ENCODE measurements at places on chromosomes 2 and 18. TPM values are rescaled to one million over a fixed set of nuclear protein-coding genes. Genes with fewer than 3 reads are reported as not detected.

Gene RASGRP3
- 36.6 TPM for total RNA-seq

Gene HOXD11
- total RNA-seq = not detected

Gene CFAP53
- 5.3 TPM for total RNA-seq

Gene SLC14A1
- total RNA-seq = 10.5 TPM

Gene UGT1A10
- total RNA-seq = not detected

Gene PDE11A
- total RNA-seq = 1.3 TPM

Gene KYNU
- total RNA-seq = 18.7 TPM

Gene FSHR
- total RNA-seq = not detected

Gene IL37
- not detected for total RNA-seq

Gene PDCD1
- total RNA-seq = 0.97 TPM

Gene SCYGR1
- not detected for total RNA-seq

Gene TBR1
- not detected for total RNA-seq

Gene OR6B2
- not detected for total RNA-seq

Gene SERPINB11
- not detected for total RNA-seq
